ENCODE measurements at places on chromosomes 5 and 9.

DNA sequence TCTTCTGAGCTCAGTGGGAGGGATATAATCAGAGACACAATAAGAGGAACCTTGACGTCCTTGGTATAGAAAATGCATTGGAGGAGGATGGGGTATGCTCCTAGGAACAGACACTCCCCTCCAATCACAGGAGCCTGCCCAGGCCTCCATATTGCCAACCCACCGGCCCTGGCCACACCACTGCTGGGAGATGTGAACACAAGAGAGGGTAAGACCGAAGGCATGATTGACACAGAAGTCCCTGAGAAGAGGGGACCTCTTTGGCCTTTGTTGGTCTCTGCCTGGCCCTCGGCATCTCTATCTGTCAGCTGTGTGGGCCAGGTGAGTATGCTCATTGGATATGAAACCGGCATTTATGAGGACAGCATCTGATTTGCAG lies 62.0 kb downstream of the CRB2 start:
- DNase-seq: no peak

GRCh38 chr5:35698047-35698808 lies 80.6 kb downstream of the SPEF2 start:
- DNase-seq: no peak

- DNase-seq: no peak
Measured at GRCh38 chr9:77841739-77842386, 189.7 kb downstream of the GNAQ start.

DNA sequence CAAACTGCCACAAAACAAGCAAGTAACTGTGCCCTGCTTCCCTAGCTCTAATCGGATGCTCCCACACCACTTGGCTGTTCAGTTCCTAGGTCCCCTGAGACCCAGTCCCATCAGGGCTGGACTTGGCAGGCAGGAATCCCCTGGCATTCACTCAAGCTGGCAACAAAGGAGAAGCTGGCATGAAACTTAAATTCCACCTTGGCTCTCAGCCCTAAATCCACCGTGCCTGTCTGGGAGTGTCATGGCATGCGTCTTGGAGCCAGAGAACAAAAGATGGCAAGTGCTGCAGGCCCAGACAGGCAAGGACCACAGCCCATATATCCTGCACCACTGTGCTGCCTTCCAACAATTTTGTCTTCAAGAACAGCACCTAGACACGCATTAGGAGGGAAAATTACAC lies 38.2 kb downstream of the ETF1 start:
- DNase-seq: no peak

GRCh38 chr9:74554751-74555419 lies 57.8 kb downstream of the RORB start:
- no peak for DNase-seq

Measured in stimulated activated CD4-positive, alpha-beta T cell treated with anti-CD3 and anti-CD28 coated beads, Interleukin-1b, Interleukin-23, amount 100 ng/mL, for 4 hours (primary cell).